ENCODE measurements at places on chromosomes 12 and 14.

- peak; percentile 60 for DNase-seq
Measured at GRCh38 chr12:2052826-2053678, at the start of gene CACNA1C. TSS of gene CACNA1C (plus strand) at chr12:2052987. CDS start at chr12:2053563, 576 bp downstream.

DNA sequence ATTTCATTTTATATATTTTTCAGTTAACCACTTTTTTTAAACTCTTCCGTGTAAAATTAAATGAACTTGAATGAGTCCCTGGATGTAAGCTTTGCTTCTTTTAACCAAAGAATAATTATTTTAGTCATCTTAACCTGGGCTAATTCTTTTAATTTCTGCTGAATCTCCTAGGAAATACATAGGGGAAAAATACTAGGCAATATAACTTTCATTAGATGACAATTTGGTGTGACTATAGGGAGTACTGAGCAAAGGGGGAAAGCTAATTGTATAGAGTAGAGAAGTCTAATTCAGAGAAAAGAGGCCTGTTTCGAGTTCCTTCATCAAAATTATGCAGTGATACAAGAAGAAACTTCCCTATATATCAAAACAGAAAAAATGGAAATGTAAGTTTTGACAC, 388.1 kb downstream of the NOVA1 start:
- no peak for DNase-seq

DNA sequence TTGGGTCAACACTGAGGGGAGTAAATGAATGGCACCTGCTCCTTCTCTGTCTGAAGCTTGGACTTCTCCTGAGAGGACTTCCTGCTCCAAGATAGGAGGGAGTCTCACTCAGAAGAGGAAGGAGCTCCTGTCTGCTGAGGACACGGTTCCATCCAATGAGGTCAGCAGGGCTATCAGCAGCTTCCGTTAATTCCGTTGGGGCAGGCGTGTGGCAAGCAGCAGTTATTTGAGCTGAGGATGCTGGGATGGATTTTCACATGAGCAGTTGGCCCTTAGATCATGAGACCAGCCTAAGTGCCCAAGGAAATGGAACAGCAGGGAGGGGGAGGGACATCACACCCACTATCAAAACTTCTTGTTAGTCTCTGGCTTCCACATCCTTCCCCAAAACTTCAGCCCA, 159.0 kb upstream of the PZP start:
- no peak for DNase-seq

GRCh38 chr12:55929306-55929791, 1.6 kb upstream of the DGKA start:
- no peak for DNase-seq

GRCh38 chr12:57935331-57935730, 6.0 kb upstream of the ATP23 start:
- no peak for DNase-seq

DNA sequence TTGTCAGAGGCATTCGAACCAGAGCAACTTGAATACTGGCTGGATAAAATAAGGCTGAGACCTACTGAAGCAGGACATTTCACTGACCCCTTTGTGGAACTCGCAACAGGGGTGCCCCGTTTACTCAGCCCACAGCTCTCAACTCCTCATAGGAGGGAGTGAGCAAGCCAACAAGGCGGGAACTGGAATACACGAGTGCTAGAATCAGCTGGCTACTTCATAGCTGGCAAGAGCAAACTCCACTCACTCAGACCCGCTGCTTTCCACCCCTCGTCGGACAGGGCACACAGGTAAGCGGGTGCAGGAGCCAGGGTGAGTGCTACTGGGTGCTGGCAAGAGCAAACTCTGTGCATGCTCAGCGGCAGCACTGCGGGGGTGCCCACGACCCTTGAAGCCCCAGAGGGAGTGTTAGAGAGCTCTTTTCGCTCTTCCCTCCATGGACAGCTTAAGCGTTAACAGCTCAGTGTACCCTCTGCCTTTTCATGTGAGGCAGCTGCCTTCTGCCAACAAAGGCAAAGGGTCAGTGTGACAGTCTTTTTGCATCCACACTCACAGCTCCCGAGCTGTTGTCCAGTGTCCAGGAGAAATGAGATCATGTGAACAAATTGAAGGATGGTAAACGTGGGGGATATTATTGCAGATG, 15.7 kb downstream of the CAPZA3 start:
- no peak for DNase-seq

- no peak for DNase-seq
Measured at GRCh38 chr14:49992901-49993339, 100.0 kb downstream of the ARF6 start.

- no peak for DNase-seq
Measured at GRCh38 chr14:52042371-52043289, 26.2 kb downstream of the NID2 start.

GRCh38 chr14:101491841-101492240, 69.5 kb upstream of the DIO3 start:
- DNase-seq = no peak

DNA sequence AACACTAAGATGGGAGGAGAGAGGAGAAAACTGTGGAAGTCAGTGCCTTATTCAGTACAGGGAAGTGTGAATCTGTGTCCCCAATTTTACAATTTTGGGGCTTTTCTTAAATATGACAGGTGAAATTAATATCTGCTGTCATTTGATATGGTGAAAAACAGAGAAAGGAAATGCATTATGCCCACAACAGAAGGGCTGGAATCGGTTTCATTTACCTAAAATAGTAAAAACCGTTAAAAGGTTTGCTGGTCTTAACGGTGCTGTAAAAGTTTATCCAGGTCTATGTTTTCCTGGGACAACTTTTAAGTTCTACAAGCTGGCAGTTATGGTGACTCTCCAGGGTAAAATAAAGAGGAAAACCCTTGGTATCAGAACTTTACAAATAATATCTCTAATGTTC, 310.8 kb downstream of the FUT8 start:
- DNase-seq = no peak

DNA sequence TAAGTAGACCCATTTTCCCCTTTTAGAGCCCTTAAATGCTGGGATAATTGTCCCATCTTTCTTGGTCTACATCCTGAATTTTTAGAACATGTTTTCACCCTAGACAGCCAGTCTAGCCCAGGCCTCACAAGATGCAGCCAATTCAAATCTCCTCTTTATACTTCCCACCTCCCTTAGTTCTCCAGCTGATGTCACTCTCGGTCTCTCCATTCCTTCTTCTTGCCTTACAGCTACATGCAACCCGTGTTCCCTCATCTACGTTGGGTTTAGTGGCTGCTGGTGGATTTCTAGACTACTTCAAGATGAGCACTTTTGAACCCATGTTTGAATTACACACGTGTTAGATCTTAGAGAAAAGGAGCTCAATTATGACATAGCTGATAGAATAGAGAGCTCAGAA, 132.0 kb downstream of the PPM1H start:
- peak; percentile 8 for DNase-seq

GRCh38 chr12:5592310-5592709, 160.4 kb downstream of the NTF3 start:
- DNase-seq = no peak

DNA sequence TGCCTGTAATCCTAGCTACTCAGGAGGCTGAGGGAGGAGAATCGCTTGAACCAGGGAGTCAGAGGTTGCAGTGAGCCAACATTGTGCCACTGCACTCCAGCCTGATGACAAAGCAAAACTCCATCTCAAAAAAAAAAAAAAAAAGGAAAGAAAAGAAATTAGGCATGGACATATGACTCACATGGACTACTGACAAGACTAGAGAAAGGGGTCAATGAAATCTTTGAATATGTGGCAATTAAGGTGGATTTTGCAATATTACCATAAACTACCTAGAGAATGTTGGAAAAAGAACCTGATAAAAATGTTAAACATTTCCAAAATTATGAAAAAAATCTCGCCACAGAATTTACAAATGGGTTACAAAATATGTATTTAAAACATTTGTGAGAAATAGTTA, 873.6 kb downstream of the C12orf50 start:
- DNase-seq = no peak

DNA sequence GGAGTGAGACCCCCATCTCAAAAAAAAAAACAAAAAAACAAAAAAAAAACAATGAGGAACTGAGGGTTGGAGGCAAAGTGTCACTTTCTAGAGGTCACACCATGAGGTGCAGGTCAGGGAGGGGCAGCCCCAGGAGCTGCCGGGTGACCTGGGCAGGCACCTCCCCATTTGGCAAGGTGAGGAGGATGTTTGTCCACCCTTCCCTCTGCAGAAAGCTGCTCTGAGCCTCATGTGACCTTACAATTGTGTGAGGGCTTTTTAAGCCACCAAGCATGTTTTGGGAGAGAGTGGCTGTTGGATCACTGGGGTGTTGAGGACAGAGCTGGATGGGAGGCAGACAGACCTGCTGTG, 49.6 kb downstream of the FOXN4 start:
- no peak for DNase-seq

DNA sequence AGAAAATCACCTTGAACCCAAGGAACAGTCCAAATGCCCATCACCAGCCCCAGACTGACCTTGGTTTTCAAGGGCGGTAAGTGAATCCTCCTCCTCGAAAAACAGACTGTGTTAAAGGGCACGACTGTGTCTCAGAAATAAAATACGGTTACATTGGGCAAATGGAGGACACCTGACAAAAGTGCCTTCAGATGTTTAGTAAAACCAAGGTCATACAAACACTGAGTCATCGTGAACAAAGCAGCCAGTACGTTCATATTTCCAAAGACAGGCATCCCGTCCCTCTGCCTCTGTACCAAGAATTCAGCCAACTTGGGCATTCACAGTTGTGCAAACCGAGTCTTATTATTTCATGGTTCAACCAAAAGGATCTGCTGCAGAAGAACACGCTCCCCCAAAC, 25.9 kb downstream of the FOXN3 start:
- no peak for DNase-seq

DNA sequence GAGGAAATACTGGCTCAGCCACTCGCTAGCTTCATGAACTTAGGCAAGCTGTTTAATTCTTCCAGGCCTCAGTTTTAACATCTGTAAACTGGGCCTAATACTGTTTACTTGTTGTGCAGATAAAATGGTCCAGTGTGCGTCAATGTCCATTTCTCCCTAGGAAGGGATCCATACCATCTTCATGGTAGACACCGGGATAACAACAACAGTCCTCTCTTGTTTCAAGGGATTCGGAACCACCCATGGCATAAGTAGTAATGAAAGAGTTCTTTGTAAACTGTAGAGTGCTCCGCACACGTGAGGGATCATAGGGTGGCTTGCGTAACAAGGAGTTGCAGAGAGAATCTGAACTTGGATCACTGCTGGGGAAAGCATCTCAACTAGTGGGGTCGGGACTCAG, 17.3 kb upstream of the CHGA start:
- DNase-seq = no peak

DNA sequence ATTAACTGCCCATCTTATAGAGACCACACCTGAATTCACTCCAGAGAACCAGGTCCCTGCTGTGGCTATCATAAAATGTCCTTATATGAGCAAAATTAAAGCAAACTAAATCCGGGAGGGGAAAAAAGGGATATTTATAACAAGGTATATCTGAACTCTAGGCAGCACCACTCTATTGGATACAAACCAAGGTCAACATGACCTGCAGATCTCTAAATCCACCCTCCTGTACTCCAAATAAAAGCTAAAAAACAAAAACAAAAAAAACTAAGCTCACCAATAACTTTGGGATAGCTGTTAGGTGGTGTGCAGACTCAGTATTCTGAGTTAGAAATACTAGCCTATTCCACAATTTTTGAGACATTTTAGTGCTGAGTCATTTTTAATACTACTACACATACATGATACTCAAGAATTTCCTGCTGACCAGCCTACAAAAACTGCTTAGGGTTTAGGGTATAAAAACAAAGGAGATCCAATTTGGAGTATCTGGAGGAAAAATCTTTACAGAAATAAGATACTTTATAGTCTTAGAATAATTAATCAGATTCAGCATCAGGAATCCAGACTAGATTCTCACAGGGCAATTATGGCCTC, 46.6 kb upstream of the LTBP2 start:
- no peak for DNase-seq

DNA sequence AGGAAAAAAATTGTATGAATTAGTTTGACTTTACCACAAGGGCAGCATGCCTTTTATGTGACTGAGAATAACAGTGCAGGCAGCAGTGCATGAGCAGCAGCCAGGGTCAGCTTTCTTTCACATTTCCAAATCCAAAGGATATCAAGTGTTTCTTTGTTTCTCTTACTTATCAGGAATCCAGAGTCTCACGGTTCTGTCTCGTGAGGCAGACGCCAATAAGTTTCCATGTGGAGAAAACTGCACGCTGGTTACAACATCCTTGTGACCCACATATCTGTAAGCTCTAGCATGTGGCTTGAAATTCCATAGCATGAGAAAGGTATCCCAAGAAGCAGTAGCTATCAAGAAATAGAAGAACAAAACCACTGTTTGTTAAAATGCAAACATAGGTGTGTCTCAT, 27.6 kb downstream of the GALNT4 start:
- no peak for DNase-seq

DNA sequence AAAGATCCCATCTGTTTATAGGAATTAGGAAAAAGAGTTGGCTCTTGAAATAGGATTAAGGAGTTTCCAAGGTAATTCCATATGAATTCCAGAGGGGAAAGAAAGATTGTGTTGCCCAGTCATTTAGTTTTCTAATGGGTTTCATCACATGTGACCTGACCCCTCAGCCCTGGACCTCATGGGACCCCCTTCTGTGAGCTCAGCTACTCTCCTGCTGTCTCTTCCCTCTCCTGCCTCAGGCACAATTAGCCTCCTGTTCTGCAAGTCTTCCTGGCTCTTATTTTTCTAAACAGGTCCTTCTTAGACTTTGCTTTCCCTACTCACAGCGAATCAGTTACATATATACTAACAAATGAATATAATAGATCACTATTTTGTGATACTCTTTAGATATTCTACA, 237.7 kb downstream of the TRHDE start:
- no peak for DNase-seq

GRCh38 chr12:57521525-57522010, 1.1 kb upstream of the MBD6 start:
- DNase-seq = no peak

DNA sequence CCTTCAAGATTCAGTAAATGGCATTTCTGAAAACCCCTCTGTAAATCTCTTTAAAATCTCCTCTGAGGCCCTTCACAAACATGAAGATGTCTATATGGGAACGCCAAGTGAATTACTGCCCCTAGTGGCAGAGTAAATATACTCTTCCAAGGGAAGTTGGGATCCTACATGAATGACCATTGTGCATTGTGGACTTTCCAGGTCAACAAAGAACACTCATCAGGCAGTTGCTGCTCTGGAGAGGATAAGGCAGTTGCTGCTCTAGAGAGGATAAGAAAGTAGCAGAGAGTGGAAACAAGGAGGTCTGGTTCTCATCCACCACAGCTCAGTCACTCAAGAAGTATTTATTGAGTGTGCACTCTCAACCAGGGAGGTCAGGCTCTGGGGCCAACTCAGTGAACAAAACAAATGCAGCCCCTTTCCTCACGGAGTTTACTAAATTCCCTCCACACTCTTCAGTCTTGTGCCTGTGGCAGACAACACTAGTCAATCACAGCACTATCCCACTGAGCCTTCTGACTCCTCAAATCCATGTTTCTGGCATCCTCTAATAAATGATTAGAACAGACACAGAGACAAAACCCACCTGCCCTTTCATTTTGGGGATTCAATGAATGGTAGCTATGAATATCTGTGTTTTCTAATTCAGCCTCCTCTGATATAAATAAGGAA, 52.9 kb downstream of the SVOP start:
- no peak for DNase-seq
